Activated CD8-positive, alpha-beta memory T cell treated with anti-CD3 and anti-CD28 coated beads, Interleukin-2, amount 10 ng/mL, durations not matched to agents 7 days and 5 days (primary cell): ENCODE measurements at places on chromosomes 4 and X. TPM values are rescaled to one million over a fixed set of nuclear protein-coding genes. Genes with fewer than 3 reads are reported as not detected.

The KLHL4 gene
- 0.28 TPM for total RNA-seq

The SSX4 gene
- total RNA-seq = not detected

The CORIN gene
- not detected for total RNA-seq

The CTAG1A gene
- total RNA-seq = not detected

The DDX53 gene
- total RNA-seq = not detected

The CT45A1 gene
- total RNA-seq = not detected

The NUDT10 gene
- 0.70 TPM for total RNA-seq

The ZNF732 gene
- total RNA-seq = not detected

The COL25A1 gene
- total RNA-seq = not detected

The WNK3 gene
- 0.03 TPM for total RNA-seq

The SLC10A6 gene
- total RNA-seq = not detected

The MMRN1 gene
- 0.16 TPM for total RNA-seq

The GAGE13 gene
- not detected for total RNA-seq

The INPP4B gene
- total RNA-seq = 29.7 TPM

The RPS6KA6 gene
- not detected for total RNA-seq

The PFKFB1 gene
- total RNA-seq = 1.2 TPM

The DUSP21 gene
- not detected for total RNA-seq

The BEX5 gene
- 2.4 TPM for total RNA-seq

The MAGEA12 gene
- not detected for total RNA-seq

The CTAG2 gene
- 31.6 TPM for total RNA-seq

The AFM gene
- not detected for total RNA-seq

The VSIG4 gene
- not detected for total RNA-seq

The NAP1L5 gene
- 4.3 TPM for total RNA-seq

The HEPH gene
- not detected for total RNA-seq

The CSN1S1 gene
- total RNA-seq = not detected

The SYP gene
- total RNA-seq = 3.9 TPM

The GABRA4 gene
- total RNA-seq = not detected

The METAP1 gene
- 48.4 TPM for total RNA-seq

The ZFP92 gene
- 1.7 TPM for total RNA-seq

The CLDN22 gene
- not detected for total RNA-seq
